ENCODE measurements at places on chromosomes 3 and 15.

DNA sequence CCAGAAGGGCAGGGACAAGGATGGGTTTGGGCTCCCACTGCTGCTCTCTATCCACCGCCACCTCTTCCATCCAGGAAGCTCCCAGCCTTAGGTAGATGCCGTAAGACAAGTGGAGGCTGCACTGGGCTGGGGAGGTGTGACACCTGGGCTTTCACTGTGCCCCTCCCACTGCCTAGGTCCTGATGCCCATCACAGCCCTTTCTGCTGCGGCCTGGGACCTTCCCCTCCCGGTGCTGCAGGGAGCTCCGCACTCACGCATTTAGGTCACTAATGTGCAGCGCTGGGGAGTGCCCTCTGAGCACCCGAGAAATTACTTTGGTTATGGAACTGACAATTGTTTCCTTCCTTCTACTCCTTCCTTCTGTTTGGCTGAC lies 850 bp downstream of the LTF start:
- DNase-seq = no peak

- no peak for DNase-seq
These were observed 33.2 kb upstream of the RGMA start for GRCh38 chr15:93121973-93122910.

- DNase-seq = no peak
These were observed 15.3 kb downstream of the B3GNT5 start for GRCh38 chr3:183268366-183268765.

GRCh38 chr3:170637306-170637705 lies 51.4 kb upstream of the SLC7A14 start:
- no peak for DNase-seq

GRCh38 chr3:119763466-119763865 lies 18.4 kb upstream of the NR1I2 start:
- no peak for DNase-seq

GRCh38 chr3:42667523-42668412 lies 14.3 kb downstream of the ZBTB47 start:
- DNase-seq = no peak

DNA sequence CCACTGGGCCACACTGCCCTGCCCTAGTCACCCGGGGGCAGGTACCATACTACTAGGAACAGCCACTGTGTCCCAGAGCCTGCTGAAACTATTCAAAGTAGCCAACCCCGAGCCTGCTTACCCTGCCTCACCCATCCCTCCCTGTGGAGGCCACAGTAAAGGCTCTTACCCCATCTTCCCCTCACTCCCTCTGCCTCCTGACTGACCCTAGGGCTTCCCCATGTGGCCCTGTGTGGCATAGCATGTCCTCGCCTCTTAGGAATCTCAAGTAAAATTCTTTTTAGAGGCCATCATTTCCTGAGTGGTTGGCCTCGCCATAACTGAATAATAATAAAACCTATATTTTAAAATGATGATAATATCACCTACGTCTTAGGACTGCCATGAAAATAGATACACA lies 112.2 kb upstream of the SLC6A11 start:
- no peak for DNase-seq

GRCh38 chr15:89215627-89216026 lies 5.8 kb downstream of the RLBP1 start:
- DNase-seq = no peak

DNA sequence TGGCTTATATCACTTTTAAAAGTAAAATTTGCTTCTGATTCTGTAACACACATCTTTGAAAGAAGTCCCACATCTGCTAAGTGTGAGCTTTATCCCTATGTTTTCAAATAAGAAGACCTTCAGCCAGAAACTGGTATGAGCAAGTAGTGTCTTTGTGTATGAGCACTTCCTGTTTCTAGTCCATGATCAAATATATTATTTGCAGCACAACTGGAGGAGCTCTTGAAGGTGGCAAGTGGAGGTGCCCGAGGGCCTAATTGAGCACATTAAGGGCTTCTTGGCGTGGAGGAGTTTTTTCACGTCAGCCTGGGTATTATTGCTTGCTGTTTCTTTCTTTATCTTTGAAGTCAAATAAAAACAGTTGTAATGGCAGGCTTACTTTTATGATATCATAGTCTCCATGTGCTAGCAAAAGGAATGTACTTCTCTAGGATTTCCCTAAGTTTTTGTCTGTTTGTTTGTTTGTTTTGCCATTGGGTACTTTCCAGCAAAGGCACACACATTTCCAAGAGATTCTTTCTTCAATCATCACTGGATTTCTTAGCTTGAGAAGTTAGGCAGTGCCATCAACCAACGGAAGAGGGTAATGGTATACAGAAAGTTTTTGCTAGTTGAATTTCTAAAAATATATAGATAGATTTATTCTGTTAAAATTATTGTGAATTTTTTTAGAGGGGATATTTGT lies 68.1 kb downstream of the MEIS2 start:
- no peak for DNase-seq

- no peak for DNase-seq
These were observed 55.4 kb upstream of the PIAS1 start for GRCh38 chr15:67998599-67999133.

DNA sequence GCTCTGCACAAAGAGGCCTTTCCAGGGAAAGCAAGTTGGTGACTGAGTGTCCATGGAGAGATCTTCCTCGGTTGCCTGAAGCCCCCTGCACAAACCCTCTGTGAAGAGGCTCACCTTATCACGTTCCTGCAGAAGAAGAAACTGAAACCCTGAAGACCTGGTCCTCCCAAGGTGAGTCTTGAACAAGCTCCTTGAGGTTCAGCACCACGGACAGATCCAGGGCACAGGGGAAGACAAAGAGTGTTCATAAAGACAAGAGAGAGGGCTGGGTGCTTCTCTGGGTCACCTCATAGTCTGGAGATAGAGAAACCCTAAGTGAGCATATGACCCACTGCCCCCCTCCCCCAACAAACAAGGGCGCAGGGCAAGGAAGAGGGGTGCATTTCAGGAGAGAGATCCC lies 21.7 kb upstream of the TBC1D21 start:
- no peak for DNase-seq

DNA sequence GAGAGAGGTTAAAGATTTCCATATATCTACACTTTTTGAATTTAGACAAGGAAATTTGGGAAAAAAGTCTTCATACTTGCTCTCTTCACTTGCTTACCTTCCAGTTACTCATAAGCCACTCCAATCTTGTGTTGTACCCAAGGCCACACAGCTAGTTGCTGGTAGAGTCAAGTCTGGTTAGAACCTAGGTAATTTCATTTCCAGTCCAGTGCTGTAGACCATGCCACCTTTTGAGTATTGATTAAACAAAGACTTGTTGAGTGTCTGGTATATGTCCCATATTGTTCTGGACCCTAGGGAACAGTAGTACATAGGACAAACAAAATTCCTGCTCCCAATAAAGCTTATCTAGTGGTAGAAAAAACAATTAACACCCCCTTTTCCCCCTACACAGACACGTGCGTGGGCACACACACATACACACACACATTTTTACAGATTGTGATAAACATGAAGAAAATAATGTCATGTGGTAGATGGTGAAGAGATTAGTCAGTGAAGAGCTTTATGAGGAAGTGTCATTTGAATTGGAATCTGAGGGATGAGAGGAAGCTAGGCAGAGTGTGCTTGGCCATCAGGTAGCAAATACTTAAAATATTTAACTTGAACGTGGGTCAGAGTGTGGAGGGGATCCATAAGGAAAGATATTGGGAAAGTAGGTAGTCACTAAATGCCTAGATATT lies 2.1 kb downstream of the CMC1 start:
- DNase-seq = no peak

DNA sequence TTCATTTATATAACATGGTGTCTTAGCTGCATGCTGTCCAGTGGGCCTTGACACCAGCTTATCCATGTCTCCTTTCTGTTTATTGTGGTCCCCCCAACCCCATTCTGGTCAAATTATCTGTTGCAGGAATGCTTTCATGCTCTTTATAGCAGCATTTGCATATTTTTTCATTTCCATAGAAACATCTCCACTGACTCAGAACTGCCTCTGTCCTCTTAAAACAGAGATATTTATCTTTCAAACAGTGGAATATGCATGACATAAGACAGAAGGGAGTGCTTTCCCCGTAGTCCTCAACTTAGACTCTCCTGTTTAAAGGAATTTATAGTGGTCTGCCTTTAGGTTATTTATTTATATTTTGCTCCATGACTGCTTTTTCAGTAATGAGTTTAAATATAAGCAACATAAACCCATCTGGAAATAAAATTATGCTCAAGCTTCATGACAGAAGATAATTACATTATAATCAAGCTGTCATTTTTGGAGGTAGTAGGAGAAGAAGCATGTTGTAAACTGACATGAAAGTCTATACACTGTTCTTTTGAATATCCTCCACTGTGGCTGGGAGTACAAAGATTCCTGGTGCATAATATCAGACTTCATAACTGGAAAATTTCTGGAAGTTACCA lies 179.5 kb upstream of the CD96 start:
- DNase-seq = no peak

- DNase-seq = peak; percentile 51
These were observed 498.2 kb downstream of the PYDC2 start for GRCh38 chr3:191958980-191959671.

DNA sequence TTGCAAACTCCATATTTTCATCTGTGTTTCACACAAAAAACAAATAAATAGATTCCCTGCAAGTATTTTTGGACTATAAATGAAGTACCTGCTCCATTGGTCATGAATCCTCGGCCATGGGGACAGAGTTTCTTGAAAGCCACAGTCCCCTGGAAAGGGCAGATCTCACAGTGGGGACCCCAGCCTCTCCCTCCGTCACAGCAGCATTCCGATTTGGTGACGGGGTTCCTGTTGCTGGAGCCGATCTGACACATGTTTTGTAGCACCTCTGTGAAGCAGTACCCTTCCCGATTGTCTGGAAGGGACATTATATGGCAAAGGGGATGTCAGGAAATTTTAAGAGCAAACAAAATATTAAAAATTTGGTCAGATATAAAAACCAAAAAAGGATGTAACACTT lies 96.2 kb downstream of the DUT start:
- DNase-seq = no peak

- no peak for DNase-seq
These were observed 15.2 kb downstream of the ITPR1 start for GRCh38 chr3:4508048-4508981.

GRCh38 chr3:46135475-46135874 lies 72.6 kb downstream of the CCR1 start:
- no peak for DNase-seq

- DNase-seq = no peak
These were observed 46.8 kb upstream of the NSMCE3 start for GRCh38 chr15:29316422-29316821.

- DNase-seq = no peak
These were observed 116.7 kb upstream of the PRTG start for GRCh38 chr15:55859681-55860080.

GRCh38 chr3:144546539-144546938 lies 574.9 kb downstream of the DIPK2A start:
- no peak for DNase-seq

DNA sequence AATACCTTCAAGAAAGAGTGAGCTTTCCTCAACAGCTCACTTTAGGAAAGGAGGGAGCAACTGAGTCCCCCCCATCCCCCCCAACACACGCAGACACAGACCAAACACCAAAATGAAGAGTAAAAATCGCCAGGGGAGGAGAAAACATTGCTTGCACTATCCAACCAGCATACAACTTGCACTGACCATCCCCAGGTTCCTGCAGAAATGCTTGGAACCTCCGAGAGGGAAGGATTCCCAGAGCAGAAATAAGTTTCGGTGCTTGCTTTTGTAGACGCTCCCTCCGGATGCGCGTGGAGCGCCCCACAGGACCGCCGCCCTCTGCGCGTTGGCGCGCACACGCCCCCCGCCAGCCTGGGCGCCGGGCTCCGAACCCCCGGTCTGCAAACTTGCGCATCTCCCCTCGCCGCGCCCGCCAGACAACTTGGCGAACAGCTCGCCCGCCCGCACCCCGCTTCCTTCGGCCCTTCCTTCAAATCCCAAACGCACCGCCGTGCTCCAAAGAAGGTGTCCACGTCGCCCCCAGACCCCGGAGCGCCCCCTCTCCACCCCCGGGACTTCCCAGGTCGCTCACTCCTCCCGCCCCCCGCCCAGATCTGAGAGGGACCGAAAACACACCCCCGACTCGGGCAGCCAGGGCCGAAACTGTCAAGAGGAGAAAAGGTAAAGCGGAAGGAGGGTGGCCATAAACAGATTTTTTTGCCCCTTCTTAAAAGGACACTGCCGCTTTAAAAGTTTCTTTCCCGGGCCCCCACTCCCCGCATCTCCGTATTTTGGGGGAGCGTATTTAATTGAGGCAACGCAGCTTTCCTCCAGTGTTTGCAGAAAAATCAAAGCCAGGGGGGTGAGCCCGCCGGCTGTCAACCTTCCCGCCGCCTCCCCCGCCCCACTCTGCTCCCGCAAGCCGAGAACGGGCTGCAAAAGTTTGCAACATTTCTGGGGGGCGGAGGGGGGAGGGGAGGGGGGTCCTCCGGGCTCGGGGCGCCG lies 859 bp downstream of the RORA start:
- DNase-seq = no peak

DNA sequence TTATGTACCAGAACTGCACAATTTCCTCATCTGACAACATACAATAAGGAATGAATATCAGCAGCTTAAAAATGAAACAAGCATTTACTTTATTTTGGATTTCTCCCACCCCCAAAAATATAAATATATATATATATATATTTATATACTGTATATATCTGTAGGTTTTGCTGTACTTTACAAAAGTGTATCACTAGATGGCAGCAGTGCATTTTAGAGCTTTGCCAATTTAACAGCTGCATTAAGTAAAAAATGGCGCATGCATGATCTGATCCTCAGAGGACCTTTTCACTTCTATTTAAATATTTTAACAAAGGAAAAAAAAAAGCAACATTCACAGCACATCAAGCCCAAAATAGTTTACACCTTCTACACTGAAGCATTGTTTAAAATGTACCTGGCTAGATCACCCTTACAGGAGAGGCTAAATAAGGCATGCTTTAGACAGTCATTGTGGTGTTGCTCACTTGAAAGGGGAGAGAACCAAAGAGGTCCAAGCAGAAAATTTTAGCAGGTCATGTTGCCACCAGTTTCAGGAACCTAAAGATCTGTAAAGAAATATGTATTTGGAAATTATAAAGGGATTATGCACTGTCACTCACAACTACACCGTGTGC lies 72.6 kb downstream of the NPTN start:
- DNase-seq = peak; percentile 50

GRCh38 chr15:57820119-57820518 lies 113.6 kb downstream of the POLR2M start:
- DNase-seq = no peak

GRCh38 chr15:35909414-35909813 lies 363.4 kb upstream of the DPH6 start:
- DNase-seq = no peak

DNA sequence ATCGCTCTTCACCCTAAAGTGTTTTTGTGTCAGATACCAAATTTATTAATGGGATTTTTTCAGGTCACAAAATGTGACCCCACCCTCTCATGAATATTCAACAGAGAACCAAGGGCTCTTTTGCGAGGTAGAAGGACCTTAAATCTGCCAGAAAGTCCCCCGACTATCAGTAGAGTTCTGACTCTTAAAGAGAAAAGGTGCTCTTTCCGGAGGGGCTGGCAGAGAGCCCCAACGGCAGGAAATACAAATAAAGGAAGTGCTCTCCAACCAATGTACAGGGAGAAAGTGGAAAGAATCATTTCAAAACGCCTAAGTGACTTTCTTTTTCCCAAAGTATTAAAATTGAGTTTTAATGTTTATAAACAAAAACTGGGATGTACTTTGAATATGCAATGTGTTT lies 517.2 kb downstream of the FOXP1 start:
- DNase-seq = no peak

- DNase-seq = no peak
These were observed 14.2 kb downstream of the RBPMS2 start for GRCh38 chr15:64761156-64761555.

Measured in NCI-H774 (cell line).